ENCODE measurements at places on chromosomes 5 and 9.

- H3K27me3 ChIP-seq: no peaks in the 10 kb centered on the region
- no peaks in the 10 kb centered on the region for H3K36me3 ChIP-seq
- H3K27ac ChIP-seq: no peak overlapping the region
- H3K4me1 ChIP-seq: peaks cover 65% of the 10 kb centered on the region
- DNase-seq: no peak
These were observed 31.0 kb downstream of the CSF2 start for GRCh38 chr5:132104556-132104955.

GRCh38 chr5:135265497-135266302 lies 133.3 kb downstream of the MACROH2A1 start:
- DNase-seq: no peak
- H3K36me3 ChIP-seq: no peaks in the 10 kb centered on the region
- H3K4me3 ChIP-seq: no peak overlapping the region
- no peak overlapping the region for H3K27ac ChIP-seq
- H3K4me1 ChIP-seq: no peaks in the 10 kb centered on the region
- H3K27me3 ChIP-seq: no peaks in the 10 kb centered on the region

GRCh38 chr5:134656690-134657089 lies 8.1 kb downstream of the SEC24A start:
- no peaks in the 10 kb centered on the region for H3K4me1 ChIP-seq
- H3K4me3 ChIP-seq: no peak overlapping the region
- no peaks in the 10 kb centered on the region for H3K27me3 ChIP-seq
- DNase-seq: no peak
- H3K36me3 ChIP-seq: peaks cover 6% of the 10 kb centered on the region
- no peak overlapping the region for H3K27ac ChIP-seq

DNA sequence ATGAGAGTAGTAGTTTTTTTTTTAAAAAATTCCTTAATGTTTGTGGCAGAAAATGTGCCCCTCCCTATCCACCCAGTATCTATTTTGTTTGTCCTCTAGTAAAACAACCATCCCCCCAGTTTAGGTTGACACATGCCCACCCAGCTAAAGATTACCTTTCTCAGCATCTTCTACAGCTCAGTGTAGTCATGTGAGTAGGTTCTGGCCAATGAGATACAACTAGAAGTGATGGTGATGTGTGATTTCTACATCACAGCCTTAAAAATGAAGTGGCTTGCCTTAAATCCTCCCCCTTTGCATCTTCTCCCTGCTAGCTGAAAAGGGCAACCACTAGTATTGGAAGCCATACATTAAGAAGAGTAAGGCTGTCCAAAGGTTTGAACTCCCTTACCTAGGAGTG lies 14.9 kb downstream of the CHD1 start:
- peaks cover 36% of the 10 kb centered on the region for H3K4me1 ChIP-seq
- H3K36me3 ChIP-seq: no peaks in the 10 kb centered on the region

DNA sequence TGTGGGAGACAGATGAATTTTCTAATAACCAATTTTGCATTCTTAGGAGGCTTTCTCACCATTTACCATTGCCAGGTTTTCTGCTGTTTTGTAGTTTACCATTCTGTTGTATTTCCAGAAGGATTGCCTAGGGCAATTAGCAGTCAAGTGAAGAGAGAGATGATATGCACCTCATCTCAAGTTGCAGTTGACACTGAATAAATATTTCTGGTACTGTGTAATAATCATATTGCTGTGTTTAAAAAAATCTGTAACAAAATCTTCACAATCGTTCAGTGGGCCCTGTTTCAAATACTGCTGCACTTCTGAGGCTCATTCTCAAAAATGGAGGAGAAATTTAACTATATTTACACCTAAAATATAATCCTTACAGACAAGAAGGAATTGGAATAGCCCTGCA lies 706.1 kb upstream of the PTPRD start:
- H3K36me3 ChIP-seq: no peaks in the 10 kb centered on the region
- DNase-seq: no peak
- no peaks in the 10 kb centered on the region for H3K27me3 ChIP-seq
- no peak overlapping the region for H3K4me3 ChIP-seq
- H3K4me1 ChIP-seq: no peaks in the 10 kb centered on the region
